NCI-H2107 (cell line): ENCODE measurements at places on chromosomes 2 and 18.
A peak's percentile ranks its signal among the peaks of the same experiment; 100 is the strongest.

- DNase-seq, result no peak
These were observed 560.0 kb upstream of the CDH2 start for GRCh38 chr18:28736951-28737350.

GRCh38 chr2:38586931-38587330 lies 15.8 kb downstream of the HNRNPLL start:
- no peak for DNase-seq

DNA sequence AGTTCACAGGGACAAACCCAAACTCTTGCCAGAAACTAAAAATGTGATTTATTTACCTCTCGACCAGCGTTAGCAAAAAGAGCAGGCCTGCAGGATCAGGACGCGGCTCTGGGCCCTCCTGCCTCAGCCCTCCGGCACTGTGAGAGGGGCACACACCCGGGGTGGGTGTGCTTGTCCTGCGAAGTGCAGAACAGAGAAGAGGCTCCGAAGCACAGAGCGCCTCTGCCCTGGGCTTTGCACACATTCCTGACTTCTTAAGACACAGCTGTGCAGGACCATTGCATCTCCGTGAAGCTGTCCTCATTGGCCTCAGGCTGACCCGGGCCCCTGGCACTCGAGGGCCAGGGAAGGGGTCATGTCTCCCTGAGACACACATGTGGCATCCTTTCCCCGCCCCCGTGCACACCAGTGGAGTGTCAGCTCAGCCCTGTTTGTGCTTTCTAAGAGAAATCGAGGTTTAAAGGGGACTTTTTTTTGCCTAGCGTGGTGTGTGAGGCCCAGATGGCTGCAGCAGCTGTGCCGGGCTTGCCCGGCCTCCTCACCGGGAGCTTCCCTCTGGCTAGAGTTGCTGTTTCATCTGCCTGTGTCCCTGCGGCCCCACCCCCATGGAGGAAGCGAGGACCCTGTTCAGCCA lies 9.9 kb upstream of the NFATC1 start:
- no peak for DNase-seq

DNA sequence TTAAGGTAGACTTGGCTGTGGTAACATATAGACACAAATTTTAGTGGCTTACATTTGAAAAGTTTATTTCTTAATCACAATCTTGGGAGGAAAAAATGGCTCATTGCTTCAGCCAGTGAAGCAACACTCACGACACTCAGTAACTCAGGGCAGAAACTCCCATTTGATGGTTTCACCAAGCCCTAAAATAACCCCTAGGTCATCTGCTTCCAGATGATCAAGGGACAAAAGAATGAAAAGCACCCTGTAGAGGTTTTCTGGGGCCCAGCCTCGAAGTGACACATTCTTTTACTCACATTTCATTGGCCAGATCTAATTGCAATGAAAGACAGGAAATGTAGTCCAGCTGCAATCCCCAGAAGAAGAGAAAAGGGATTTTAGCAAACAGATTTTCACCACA lies 275.9 kb downstream of the TMX3 start:
- no peak for DNase-seq

- no peak for DNase-seq
These were observed 40.2 kb upstream of the GMCL1 start for GRCh38 chr2:69789175-69789721.

GRCh38 chr2:58702302-58702885 lies 461.3 kb upstream of the FANCL start:
- no peak for DNase-seq

GRCh38 chr18:10419420-10420103 lies 34.9 kb upstream of the APCDD1 start:
- no peak for DNase-seq

GRCh38 chr2:2134037-2134436 lies 197.0 kb downstream of the MYT1L start:
- no peak for DNase-seq

- no peak for DNase-seq
These were observed 134.2 kb upstream of the HS6ST1 start for GRCh38 chr2:128452536-128453530.

DNA sequence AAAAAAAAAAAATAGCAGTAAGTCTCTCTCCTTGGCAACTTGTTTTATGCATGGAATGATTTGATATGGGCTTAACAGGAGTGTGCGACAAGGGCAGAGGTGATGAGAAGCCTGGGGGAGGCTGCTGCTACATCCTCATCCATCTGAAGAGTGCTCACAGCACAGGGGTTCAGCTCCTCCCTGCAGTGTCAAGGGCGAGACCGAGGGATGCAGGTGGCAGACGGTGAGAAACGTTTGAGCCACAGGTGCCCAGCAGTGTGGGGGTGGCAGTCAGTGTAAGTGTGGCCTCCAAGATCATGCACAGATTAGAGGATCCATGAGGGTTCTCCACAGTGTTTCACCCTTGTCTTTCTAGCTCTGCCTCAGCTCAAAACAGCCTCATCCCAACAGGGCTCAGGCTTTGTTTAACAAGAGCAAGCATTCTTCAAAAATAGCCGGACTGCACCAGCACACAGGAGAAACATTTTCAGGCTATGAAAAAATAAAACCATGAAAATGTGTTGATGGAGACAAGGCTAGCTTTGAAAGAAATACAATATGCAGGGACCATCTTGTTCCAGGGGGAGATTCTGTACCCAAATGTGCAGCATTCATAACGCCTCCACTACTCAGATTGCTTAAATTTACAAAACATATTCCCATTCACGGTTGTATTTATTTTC lies 324.5 kb upstream of the MYT1L start:
- DNase-seq, result no peak

DNA sequence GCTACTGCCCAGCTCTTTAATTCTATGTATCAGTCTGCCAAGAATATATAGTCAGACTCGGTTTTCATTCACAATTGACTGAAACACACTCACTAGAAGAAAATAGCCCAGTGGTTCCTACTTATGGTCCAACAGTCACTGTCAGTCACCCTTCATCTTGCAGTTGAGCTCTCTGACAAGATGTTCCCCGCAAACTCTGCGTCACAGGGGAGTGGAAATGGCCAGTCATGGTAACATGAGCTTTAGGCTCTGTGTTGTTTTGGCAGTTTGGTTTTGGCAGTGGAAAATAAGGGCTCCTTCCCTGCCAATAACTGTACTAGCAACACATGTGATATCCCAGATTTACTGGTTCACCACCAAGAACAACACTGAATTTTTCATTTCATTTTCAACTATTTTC lies 122.5 kb downstream of the PRPF40A start:
- no peak for DNase-seq

GRCh38 chr18:44851856-44852621 lies 171.4 kb downstream of the SETBP1 start:
- DNase-seq, result no peak

- DNase-seq, result no peak
These were observed 24.2 kb upstream of the TANK start for GRCh38 chr2:161135951-161136593.

- no peak for DNase-seq
These were observed 26.2 kb downstream of the NCAPH start for GRCh38 chr2:96361751-96362150.

DNA sequence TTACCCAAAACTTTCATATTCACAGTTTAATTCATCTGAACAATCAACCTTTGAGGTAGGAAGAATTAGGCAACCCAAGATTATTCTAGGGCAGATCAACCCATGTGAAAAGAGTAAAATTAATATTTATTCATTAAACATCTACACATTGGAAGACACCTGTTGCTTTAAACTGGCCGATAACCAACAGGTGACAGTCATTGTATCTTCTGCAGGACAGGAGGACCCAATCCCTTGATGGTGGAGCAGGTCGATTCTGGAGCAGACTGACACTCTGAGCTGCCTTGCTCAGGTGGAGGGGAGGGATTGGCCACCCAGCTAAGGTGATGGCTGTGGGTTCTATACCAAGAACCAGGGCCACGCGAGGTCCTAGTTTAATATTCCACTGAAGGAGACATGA lies 230.3 kb downstream of the OSR1 start:
- no peak for DNase-seq

DNA sequence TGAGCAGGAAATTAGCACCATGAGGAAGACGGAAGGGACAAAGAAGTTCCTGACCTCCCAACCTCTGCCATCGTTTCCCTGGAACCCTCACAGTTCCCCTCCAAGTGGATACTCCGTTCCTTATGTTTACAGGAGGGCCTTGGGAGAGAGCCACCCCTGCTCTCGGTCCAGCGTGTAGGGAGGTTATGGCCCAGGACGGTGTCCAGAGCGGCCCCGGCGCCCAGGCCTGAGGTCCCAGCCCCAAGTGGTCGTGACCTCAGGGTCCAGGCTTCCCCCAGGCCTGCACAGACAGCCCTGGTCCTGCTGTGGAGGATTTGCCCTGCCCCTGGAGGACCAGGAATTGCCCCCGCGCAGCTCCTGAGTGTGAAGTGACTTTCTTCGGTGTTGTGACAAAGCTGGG lies 61.8 kb upstream of the RBM44 start:
- DNase-seq, result no peak

GRCh38 chr18:62324917-62325805 lies at the start of gene TNFRSF11A:
TNFRSF11A (plus strand) TSS chr18:62325310; CDS start chr18:62325353, 43 bp downstream.
- peak; percentile 74 for DNase-seq

DNA sequence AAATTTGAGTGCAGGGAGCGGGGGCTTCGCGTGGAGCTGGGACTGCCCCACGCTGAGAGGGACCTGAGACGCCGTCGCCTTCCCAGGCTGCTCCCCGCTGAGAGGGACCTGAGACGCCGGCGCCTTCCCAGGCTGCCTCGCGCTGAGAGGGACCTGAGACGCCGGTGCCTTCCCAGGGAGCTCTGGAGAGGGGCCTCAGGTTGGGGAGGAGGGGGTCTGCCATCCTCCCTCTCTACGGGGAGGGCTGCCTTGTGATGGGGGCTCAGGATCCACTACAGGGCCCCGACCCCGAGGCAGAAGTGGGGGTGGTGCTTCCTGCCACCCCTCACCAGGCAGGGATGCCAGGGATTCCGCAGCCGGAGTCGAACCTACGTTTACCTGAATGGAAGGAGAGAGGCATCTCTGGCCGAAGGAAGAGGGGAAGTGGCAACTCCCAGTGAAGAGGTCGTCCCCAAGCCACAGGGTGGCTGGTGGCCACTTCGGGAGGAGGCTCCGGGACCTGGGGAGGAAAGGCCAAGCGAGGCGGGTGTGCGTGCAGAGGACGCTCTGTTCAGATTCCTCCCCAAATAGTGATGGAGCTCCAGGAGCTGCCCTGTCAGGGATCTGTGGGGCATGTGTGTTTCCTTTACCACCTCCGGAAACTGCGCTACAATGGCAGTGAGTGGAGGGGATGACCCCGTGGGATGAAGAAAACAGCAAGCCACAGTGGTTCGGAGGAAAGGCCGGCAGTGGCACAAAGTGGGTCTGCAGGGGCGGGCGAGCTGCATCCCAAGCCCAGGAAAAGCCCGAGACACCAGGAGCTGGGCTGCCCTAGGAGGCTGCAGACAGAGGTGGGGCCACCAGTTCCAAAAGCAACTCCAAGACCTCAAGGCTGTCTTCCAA lies 108.2 kb upstream of the CTDP1 start:
- DNase-seq, result no peak

DNA sequence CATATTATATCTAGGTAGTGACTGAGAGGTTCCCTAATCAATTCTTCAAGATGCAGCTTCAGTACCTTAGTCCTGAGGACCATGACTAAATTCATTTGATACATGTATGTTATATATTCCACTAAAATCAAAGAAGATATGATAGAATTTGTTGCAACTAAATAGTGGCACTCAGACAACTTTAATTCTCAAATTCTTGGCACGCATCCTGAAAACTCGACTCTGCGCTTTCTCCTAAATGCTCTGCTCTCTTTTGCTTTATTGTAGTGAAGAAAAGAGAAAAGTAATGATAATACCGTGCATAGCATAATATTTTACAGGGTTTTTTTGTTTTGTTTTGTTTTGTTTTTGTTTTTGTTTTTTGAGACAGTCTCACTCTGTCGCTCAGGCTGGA lies 475.3 kb downstream of the ARHGAP15 start:
- DNase-seq, result no peak

DNA sequence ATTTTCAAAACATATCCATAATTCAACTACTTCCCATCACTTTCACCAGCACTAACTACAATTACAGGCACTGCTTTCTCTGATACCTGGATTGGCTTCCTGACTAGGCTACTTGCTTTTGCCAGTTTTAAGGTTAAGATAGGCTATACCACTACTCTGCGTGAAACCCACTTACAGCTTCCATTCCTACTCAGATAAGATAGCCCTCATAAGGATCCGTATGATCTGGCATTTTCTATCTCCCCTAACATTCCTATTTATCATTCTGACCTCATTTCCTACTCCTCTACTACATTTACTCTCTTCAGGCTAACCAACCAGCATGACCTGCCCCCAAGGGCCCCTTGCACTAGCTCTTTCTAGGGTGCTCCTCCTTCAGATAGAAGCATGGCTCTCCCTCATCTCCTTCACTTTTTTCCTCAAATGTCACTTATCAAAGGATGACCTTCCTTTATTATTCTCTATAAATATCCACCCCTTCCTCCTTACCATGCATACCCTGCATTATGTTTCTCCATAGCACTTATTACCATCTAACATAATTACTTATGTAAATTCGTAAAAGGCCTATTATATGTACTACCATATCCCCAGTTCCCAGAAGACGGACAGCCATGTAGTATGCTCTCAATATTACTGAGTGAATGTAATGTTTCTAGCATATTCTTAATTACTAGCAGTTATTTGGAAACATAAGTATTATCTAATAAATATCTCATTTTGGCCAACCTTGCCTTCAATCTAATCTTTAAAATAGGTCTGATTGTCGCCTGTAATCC lies 4.4 kb downstream of the TIA1 start:
- DNase-seq, result no peak

GRCh38 chr2:109631741-109632140 lies 17.6 kb downstream of the SOWAHC start:
- DNase-seq, result no peak

DNA sequence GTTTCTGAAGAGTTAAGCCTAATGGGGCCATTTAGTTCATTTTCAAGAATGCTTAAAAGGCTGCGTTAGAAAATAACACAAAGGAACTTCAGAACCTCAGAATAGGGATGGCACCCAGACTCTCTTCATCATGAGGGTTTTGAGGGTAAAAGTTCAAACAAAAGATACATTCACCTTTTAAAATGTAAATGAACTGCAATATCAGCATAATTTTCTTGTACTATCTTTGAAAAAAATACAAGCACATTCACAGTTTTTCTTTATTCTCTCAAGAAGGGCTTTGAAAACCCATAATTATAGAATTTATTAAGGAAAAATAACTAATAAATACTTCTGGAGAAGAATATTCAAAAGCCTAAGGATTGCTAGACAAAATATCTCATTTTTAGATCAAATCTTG lies 791.0 kb downstream of the DCC start:
- DNase-seq, result no peak

DNA sequence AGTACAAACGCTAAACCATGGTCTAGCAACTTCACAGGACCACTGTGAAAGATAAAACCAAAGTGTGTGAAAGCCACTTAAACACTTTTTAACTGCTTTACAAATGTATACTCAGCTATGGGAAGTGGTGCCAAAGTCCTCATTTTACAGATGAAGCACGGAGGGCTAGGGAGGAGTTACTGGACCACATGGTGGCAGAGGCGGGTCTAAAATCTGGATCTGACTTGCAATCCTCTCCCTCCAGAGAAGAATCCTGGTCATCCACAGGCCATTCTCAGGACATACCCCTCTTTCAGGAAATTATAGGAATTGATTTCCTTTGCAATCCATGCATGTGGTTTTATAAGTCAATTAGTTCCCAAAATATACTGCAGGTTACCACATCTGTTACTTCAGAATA lies 84.6 kb upstream of the GYPC start:
- no peak for DNase-seq
